DMS 273 treated with DMSO at 0.1 percent for 48 hours (cell line): ENCODE measurements at places on chromosomes 7 and 10.

DNA sequence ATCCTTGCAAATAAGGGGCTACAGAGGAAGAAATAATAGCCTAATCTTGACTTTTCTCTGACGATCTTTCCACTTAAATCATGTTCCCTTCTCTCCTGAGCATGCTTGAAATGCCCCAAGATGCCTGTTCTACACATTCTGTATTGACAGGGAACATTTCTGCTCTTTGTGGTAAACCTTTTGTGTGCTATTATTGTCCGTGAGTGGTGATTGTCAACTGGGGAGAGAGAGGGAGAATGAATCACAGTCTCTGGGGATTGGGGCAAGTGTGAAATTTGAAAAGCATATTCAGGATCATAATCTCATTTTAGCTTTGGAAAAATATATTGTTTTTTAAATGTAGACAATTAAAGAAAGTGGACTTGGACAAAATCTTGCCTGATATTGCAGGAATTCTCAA is 20.6 kb downstream of the UBTD1 start:
- DNase-seq = no peak

DNA sequence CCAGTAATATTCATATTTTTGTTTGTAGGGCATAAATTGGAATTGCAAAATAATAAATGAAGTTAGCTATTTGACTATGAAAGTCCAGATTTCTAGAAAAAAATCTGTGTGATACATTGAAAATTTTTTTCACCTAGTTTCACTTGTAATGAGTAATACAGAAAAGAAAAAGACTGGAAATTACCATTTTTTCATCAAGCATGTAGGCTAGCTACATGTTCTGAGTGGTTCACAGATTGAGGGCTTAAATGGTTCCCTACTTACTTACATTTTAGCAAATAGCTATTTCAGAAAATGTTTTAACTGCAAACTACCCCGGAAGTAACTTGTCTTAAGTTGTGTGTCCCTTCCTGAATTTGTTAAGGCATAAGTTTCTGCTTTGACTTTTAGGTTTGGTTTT is 396.0 kb downstream of the PHF14 start:
- DNase-seq = no peak

- no peak for DNase-seq
These were observed 9.7 kb downstream of the PUS7 start for GRCh38 chr7:105512415-105512814.

- no peak for DNase-seq
These were observed 59.9 kb upstream of the HBP1 start for GRCh38 chr7:107108793-107109371.

GRCh38 chr7:83749495-83749894 is 100.6 kb upstream of the SEMA3E start:
- DNase-seq = no peak

- no peak for DNase-seq
These were observed 92.7 kb upstream of the MKX start for GRCh38 chr10:27838361-27838760.

GRCh38 chr10:91996266-91996665 is 72.7 kb downstream of the BTAF1 start:
- DNase-seq = no peak

DNA sequence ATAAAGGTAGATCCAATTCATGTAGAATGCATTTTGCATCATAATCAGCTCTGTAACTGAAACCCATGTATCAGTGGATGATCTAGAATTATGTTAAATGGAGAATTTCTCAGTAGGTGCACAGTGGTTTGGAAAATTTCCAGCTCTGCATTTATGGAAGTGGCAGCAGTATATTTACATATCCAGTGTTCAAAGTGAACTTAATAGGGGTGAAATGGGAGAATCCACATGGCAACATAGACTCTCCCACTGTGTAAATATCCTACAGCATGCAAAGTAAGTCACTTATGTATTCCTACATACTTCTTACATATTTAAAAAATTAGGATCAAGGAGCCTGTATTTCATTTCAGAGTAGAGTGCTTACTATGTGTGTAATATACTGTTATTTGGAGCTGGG is 35.3 kb downstream of the CDC14C start:
- DNase-seq = no peak

DNA sequence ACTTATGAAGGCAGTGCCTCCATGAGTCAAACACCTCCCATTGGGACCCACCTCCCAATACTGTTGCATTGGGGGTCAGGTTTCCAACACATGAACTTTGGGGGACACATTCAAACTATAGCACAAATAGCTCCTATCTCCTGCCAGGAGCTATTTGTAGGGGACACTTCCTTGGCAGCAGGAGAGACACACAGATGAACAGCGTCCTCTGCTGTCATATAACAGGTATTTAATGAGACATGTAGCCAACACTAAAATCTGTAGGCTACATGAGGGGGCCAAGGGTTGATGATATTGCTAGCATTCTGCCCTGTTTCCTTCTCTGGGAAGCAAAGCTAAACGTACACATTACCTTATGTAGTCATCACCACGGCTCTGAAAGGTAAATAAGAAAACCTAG is 2.6 kb upstream of the GPR26 start:
- no peak for DNase-seq

DNA sequence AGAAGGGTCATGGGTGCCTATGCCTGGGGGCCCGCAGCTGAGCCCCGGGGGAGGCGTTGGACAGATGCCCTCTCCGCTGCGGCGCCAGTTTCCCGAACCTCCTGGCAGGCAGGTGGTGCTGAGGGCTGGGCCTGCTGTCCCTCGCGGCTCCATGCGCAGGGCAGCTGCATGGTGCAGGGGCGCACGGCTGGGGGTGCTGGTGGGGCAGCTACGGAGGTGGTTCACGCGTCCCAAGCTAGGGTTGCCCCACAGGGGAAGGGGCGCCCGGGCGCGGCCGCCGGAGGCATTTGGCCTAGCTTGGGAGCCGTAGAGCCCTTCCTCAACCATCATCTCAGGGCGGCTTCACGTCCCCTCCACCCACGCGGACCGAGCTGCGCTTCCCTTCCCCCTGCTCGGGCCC is 146.0 kb downstream of the CCDC201 start:
- no peak for DNase-seq

GRCh38 chr10:61452655-61453641 is at the start of gene TMEM26:
Gene TMEM26, minus strand, starts transcription at chr10:61453381. Its CDS starts 300 bp downstream, at chr10:61453081.
- DNase-seq = no peak

- no peak for DNase-seq
These were observed 116.1 kb downstream of the INSYN2A start for GRCh38 chr10:127080317-127080716.

DNA sequence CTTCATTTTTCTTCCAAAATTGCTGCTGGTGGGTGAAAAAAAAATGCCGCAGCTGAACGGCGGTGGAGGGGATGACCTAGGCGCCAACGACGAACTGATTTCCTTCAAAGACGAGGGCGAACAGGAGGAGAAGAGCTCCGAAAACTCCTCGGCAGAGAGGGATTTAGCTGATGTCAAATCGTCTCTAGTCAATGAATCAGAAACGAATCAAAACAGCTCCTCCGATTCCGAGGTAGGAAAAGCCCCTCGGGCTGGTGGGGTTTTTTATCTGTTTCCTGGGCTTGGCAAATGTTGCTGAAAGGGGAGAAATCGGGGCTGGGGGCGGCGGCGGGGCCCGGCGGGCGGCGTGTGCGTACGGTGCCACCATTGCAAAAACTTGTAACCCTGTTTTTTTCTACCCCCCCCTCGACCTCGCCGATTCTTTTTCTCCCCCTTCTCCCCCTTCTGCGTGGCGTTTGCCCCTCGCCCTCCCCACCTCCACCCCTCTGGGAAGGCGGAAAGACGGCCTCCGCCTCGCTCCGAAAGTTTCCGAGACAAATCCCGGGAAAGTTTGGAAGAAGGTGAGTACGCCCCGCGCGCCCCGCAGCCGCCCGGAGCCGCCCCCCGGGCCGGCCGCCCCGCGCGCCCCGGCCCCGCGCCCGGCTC is 789 bp downstream of the TCF7L2 start:
- no peak for DNase-seq

GRCh38 chr10:31129271-31129670 is 97.6 kb upstream of the ZNF438 start:
- no peak for DNase-seq

DNA sequence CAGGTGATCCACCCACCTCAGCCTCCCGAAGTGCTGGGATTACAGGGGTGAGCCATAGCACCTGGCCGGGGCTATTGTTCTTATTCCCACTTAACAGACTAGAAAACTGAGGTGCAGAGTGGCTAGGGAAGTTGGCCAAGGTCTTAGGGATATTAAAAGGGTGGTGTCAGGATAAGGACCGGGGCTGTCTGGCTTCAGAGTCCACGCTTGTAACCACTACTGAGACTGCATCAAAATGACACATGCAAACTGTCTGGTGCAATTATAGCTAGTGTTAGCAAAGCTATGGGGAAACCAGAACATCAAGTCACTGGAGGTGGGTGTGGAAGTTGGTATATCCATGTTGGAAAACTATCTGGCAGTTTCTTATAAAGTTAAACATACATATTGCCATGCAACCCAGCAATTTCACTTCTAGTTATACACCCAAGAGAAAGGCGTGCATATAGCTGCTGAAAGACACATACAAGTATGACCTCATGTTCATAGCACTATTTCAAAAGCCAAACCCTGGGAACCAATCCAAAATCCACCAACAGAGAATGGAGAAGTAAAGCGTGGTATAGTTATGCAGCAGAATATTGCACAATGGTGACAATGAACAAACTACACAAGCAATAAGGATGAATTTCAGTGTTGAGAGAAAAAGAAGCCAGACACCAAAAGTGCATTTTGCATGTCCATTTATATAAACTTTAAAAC is 33.9 kb upstream of the EEPD1 start:
- DNase-seq = no peak

- peak; percentile 92 for DNase-seq
These were observed at the start of gene CPVL for GRCh38 chr7:29146057-29146706. Gene CPVL, minus strand, starts transcription at chr7:29146537. Its CDS starts 25,476 bp downstream, at chr7:29121061.

GRCh38 chr10:132641966-132642731 is 104.6 kb downstream of the INPP5A start:
- no peak for DNase-seq

DNA sequence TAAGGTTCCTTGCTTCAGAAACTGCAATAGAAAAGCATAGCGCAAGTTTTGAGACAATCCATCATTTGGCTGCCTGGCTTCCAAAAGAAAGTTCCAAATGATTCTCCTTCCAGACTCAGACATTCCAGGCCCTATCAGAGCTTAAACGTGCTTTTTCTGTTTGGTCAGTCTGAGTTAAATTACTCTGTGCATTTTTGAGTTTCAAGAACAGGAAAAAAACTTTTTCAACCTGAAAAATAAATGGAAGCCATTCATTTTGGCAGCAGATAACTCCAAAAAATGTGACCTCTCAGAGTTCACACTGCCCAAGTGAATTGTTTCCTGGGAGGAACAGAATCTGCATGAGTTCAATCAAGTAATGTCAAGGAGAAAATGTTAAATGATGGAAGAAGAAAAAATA is 354.2 kb downstream of the CXCL12 start:
- no peak for DNase-seq

DNA sequence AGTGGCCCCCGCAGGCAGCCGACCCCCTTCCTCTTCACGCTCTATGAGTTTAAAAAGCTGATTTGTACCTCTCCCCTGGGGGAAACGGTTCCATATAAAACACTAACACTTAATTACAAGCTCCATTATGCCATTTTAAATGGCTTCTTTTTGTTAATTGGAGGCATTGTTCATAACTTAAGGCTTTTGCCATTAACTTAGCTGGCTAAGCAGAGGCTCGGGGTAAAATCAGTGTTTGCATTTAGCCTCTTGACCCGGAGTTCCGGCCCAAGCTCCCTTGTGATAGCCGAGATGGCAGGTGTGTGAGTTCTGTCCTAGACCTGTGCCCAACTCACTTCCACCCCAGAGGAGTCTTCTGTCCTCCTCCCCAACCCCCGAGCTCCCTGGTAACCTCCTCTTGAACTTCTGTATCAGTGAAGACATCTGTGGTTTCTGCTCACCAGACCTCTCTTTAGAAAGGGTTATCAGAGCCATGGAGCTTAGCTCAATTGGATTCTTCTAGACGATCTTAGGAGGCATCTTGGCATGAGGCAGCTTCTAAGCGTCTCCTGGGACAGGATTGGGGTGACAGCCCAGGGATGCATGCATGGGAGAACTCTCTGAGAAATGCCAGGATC is 34.2 kb upstream of the SH2B2 start:
- DNase-seq = no peak

GRCh38 chr10:118057361-118057760 is 10.6 kb upstream of the RAB11FIP2 start:
- DNase-seq = no peak

DNA sequence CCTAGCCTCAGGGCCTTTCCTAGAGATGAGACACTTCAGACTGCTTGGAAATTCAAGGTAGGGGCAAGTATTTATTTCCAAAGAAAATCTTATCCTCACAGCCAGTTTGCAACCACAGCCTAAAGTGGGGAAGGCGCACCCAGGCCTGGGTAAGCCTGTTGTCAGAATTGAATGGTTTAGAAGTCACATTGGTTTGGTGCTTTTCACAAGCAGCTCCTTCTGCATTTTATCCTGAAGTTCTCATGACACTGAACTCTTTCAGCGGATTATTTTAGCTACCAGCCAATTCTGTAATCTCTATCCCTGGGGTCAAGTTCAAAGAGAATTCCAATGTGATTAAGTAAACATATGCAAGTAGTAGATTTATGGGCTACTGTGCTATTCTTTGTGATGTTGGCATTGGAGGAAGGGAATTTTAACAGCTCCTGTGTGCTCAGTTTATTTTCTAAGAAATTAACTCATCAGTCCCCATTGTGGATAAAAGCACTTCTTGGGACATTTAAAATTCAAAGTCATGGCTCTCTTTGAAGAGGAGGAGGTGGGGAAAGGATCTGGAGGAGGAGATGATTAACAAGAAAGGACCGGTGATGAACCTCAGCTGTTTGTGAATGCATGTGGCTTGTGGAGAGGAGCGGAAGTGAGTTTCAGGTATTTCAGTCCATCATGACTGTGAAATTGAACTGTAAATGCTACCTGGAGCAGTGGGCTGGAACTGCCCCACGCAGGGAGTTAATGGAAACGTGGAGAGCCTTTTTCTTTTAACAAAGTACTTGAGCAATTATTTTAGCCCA is 90.2 kb upstream of the CACUL1 start:
- no peak for DNase-seq

DNA sequence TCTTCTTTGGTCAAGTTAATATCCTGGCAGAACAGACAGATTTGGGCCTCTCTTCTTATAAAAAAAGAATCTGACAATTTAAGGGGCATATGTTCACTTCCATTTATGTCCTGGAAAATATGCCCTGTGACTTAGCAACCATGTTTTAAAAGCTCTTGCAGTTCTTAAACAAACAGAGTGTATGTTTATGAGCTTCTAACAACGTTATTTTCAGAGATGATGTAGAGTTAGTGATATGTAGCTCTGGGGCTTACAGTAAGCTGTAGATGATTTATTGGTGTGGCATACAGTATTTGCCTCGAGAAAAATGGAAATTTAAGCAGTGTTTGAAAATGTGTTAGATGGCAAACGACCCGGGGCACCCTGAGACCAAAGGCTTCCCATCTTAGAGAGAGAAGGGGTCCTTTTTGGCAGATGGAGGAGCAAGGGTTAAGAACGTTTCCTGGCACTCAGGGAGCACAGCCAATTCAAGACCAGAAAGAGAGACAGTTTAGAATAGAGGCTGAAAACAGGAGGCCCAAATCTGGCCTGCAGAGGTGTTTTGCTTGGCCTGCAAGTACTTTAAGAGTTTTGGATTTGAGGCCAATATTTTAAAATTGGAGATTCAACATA is 397.5 kb downstream of the KCNMA1 start:
- DNase-seq = no peak

GRCh38 chr7:118657391-118658005 is 433.0 kb downstream of the ANKRD7 start:
- no peak for DNase-seq

- no peak for DNase-seq
These were observed 88.9 kb downstream of the ATE1 start for GRCh38 chr10:121838931-121839330.
